ENCODE measurements at places on chromosomes 2 and 18.

DNA sequence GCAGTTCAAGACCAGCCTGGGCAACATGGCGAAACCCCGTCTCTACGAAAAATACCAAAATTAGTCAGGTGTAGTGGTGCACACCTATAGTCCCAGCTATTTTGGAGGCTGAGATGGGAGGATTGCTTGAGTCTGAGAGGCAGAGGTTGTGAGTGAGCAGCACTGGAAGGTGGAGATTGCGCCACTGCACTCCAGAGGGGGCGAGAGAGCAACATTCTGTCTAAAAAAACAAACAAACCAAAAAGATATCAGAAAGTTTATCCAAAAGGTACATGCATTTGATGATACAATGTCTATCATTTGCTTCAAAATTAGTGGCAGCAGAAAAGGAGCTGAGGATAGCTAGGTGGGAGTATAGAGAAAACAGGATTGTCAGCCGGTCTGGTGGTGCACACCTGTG, 39.8 kb upstream of the CABLES1 start:
- DNase-seq, result no peak

- no peak for DNase-seq
Observed at GRCh38 chr18:74957588-74958224, 251.2 kb downstream of the PTGR3 start.

GRCh38 chr2:222792001-222792611, 68.7 kb upstream of the ACSL3 start:
- no peak for DNase-seq

DNA sequence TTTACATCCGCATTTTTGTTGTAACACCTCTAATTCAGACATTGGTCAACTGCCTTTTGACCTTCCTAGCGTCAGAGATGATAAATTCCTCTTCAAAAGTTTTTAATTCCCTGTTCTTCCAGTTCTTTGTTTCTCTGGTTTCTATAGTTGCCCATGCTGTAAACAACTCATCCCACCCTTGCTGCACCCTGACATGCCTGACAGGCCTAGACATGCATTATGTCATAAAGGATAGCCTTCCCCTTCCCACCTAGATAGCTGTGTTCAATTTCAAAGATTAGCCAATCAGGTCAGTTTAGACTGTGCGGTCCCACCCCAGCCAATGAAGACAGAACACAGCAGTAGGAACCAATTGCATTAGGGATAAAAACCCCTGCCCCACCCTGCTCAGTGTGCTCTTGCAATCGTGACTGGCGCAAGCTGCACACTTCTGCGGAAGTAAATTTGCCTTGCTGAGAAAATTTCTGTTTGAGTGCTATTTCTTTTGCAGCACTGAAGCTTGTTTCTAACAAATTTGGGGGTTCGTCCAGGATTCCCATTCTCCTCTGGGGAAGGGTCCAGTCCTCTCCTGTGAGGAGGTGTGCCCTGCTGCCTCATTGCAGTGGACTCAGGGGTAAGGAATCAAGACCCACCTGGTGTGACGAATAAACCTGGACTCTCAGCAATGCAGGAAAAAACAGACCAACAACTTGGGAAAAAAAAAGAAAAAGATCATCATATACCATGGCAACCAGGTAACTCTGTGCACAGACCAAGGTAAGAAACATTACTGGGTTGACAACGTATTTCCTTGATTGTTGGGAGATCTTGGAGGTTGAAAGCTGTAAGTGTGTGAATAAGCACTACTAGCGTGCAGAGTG, 9.1 kb upstream of the SAP130 start:
- DNase-seq, result no peak

- no peak for DNase-seq
Observed at GRCh38 chr2:26786207-26787028, 562 bp downstream of the CENPA start.

DNA sequence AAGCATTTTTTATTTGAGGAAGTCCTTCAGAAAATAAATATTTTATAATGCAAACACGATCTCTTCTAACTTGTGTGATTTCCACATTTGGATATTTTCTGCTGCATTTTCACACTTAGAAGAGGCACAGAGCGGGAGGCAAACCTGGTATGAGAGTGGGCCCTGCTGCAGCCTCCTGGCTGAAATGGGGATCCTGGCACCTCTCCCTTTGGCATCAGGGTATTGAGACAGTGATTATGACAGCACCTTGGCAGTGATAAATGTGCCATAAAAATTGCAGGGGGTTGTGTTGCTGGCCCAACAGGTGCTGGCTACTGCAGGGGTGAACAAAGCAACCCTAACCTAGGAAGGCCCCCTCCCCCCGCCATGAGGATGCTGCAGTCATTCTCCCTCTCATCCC, 128.6 kb downstream of the TSN start:
- DNase-seq, result no peak

DNA sequence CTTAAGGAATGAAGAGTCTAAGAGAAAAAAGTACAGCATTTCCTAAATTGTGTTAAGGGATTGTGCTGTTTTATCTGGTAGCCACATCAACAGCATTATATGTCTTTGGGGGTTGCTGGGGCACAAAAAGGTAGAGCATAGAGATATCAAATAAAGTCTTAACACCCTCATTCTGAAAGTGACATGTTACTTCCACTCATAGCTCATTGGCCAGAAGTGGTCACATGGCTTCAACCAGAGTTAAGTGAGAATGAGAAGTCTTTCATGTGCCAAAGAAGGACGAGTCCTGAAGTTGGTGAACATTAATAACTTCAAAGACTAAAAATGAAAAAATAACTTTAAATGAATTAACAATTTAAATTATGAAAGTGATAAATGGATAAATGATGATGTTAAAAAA, 175.7 kb upstream of the ZEB2 start:
- no peak for DNase-seq

DNA sequence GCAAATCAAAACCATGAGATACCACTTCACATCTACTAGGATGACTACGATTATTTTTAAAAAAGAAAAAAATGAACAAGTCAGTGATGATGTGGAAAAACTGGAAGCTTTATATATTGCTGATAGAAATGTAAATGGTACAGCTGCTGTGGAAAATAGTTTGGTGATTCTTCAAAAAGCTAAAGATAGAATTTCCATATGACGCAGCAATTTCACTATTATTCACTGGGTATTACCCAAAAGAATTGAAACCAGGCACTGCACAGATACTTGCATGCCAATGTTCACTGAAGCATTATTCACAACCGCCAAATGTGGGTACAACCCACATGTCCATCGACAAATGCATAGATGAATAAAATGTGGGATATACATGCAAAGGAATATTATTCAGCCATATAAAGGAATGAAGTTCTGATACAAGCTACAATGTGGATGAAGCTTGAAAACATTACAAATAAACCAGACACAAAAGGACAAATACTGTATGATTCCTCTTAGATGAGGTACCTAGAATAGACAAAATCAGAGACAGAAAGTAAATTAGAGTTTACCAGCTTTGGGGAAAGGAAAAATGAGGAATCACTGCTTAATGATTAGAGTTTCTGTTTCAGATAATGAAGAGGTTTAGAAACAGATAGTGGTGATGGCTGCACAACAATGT, 11.1 kb downstream of the RTTN start:
- no peak for DNase-seq

- no peak for DNase-seq
Observed at GRCh38 chr2:17813010-17813741, 3.1 kb upstream of the MSGN1 start.

GRCh38 chr2:97750017-97750416, 36.6 kb downstream of the ZAP70 start:
- no peak for DNase-seq

DNA sequence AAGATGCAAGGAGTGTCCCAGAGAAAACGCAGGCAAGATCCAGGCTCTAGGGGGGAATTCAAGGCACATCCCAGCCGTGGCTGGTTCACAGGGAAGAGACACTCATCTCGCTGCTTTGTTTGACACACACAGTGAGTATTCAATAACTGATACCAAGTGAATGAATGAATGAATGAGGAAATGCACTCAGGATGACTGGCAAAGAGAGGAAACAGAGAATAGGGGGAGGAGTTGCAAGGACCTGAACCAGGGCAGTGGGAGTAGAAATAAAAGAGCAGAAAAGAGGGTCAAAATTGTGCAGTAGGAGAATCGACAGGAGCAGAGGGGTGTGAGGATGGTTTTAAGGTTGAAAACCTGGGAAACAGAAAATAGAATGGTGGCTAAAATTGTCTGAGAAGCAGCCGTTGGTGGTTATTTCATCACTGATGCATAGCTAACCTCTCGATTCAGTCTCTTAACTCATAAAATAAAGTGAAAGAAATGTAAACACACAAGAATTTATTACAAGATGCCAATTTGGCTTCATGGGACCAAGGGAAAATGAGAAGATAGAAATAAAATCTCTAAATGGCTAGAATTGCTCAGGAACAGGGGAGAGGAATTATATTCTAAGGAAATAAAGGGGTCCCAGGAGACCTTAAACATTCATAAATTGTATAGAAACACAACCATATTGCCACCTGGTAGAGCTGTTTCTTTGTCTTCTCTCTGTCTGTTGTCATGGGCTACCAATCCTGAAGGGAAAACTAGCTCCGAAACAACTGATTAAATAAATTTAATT, 63.9 kb upstream of the PHLPP1 start:
- DNase-seq, result no peak

DNA sequence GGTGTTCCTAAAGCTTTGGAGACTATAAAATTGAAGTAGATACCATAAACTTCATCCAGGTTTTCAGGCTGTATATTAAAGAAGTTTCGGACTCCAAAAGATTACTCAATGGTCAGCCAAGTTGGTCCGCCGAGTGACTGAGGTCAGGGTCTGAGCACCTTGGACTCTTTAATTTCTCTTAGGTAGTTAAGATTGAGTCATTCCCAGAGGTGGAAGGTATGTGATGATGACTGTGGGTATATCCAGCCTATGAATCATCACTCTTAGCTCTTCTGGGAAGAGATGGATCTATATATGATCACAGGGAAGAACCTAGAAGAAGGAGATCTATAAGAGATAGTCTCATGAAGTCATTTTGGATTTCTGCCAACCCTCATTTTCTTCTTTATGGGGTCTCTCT, 3.3 kb downstream of the ITGA6 start:
- DNase-seq, result no peak

- DNase-seq, result no peak
Observed at GRCh38 chr18:13247506-13247905, 28.9 kb downstream of the LDLRAD4 start.

GRCh38 chr2:193869564-193869963, 1674.8 kb upstream of the TMEFF2 start:
- no peak for DNase-seq

DNA sequence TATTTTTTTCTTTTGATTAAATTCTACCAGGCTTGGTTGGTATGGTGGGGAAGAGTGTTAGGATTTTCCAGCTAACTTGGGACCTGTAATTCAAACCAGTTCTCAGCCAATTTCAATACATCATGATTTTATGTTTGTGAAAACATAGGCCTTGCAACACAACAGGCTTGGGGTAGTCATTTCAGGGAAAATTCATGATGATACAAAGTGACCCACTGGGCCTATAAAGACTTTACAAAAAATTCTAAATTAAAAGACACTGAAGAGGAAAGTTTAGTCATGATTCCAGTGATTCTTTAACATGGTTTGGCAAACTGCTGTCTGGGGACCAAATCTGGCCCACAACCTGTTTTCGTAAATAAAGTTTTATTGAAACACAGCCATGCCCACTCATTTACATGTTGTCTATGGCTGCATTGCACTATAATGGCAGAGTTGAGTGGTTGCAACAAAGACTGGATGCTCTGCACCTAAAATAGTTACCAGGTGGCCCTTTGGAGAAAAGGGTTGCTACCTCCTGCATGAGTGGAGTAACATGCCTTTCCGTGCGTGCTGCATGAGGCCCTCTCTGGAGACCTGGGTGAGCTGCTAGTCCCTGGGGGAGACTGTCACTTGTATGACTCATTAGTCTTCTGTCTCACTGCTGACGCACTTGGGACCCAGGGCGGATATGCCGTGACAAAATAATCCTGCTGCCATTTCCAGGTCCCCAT, 73.6 kb downstream of the NPAS2 start:
- no peak for DNase-seq

- DNase-seq, result no peak
Observed at GRCh38 chr2:174692256-174692919, 71.9 kb downstream of the CHRNA1 start.

- DNase-seq, result no peak
Observed at GRCh38 chr2:113937501-113937900, 47.6 kb downstream of the ACTR3 start.

GRCh38 chr2:238997684-238998083, 149.8 kb downstream of the TWIST2 start:
- no peak for DNase-seq

- DNase-seq, result no peak
Observed at GRCh38 chr2:217220228-217221013, 360.6 kb upstream of the TNP1 start.

GRCh38 chr2:163610817-163611556, 124.8 kb downstream of the FIGN start:
- no peak for DNase-seq

GRCh38 chr2:67600222-67600871, 203.2 kb downstream of the ETAA1 start:
- no peak for DNase-seq

GRCh38 chr18:8632386-8632785, 23.1 kb downstream of the RAB12 start:
- no peak for DNase-seq

DNA sequence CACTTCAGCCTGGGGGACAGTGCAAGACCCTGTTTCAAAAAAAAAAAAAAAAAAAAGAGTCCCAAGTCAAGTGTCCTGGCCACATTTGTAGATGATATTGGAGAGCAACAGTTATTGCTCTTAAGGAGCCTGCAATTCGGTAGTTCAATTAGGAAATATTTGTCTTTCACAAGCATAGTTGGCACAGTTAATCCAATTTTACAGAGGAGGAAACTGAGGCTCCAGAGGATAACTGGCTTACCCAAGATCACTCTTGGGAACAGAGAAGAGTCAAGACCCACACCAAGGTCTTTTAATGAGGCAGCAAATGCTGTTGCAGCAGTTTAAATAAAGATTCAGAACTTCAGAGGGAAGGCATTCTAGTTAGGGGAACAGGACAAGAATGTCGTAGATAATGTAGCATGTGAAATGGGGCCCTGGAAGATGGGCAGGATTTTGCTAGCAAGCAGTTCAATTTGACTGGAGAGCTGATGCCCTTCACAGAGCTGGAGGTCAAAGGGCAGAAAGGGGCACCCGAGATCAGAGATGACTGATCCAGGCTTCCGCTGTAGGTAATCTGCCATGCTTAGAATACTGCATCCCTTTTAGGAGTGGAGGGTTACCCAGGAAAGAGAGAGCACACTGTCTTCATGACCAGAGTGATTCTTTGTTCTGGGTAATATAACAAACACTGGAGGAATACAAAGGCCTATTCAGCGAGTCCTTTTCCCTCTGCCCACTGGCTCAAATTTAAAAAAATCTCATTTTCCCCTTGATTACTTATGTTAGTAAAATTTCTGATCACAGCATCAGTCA, 3.0 kb downstream of the NPC1 start:
- no peak for DNase-seq

DNA sequence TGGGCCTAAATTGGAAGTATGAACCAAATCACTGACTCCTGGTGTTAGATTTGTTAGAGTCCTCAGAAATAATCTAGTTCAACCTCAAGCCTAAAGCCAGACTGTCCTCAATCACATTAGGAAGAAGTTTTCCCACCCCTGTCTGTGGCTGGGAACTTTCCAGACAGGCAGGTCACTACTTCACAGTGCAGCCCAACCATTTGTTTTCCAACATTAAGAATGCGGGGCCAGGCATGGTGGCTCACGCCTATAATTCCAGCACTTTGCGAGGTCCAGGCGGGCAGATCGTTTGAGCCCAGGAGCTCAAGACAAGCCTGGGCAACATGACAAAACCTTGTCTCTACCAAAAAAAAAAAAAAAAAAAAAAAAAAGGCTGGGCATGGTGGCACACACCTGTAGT, 5.5 kb upstream of the OSBPL1A start:
- DNase-seq, result no peak

GRCh38 chr2:42878581-42878980, 86.2 kb upstream of the HAAO start:
- DNase-seq, result no peak

Data from skeletal muscle cell (primary cell).